Ecto neural progenitor cell (in vitro differentiated cells): ENCODE measurements at places on chromosomes 11 and 22.
A peak's percentile ranks its signal among the peaks of the same experiment; 100 is the strongest.

DNA sequence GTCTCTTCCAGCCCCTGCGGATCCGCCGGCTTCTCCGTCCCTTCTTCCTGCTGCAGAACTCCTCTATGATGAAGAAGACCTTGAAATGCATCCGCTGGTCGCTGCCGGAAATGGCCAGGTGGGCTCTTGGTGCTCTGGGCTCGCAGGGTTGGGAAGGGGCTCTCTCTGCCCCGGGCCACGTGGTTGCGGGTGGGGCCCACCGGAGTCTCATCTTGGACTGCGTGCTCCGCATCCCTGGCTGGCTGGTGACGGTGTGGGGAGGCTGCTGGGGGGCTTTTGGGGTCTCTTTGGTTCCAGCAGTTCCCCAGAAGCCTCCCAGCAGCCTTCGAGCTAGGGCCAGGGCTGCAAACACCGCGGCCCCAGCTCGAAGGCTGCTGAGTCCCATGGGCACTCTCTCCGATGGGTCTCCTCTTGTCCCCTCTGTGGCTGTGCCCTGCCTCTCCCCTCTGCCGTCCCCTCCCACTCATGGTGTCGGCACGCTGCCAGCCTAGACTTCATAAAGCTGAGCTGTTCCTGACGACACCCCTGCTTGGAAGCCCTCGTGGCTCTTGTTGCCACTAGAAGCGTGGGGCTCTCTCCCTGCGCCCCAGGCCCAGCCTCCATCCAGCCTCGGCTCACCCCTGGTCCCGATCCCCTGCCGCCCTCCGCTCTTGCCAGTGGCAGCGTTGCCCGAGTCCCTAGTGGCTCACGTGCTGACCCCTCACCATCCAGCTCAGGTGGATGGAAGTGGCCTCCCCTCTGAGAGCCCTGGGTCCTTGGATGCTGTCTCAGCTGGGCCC, 14.3 kb downstream of the TPCN2 start:
- DNase-seq, result no peak

GRCh38 chr11:119810478-119811232, 81.7 kb upstream of the NECTIN1 start:
- DNase-seq, result no peak

GRCh38 chr22:40183029-40183581, 5.4 kb downstream of the TNRC6B start:
- no peak for DNase-seq

- no peak for DNase-seq
Observed at GRCh38 chr11:87213444-87213843, 175.7 kb downstream of the TMEM135 start.

DNA sequence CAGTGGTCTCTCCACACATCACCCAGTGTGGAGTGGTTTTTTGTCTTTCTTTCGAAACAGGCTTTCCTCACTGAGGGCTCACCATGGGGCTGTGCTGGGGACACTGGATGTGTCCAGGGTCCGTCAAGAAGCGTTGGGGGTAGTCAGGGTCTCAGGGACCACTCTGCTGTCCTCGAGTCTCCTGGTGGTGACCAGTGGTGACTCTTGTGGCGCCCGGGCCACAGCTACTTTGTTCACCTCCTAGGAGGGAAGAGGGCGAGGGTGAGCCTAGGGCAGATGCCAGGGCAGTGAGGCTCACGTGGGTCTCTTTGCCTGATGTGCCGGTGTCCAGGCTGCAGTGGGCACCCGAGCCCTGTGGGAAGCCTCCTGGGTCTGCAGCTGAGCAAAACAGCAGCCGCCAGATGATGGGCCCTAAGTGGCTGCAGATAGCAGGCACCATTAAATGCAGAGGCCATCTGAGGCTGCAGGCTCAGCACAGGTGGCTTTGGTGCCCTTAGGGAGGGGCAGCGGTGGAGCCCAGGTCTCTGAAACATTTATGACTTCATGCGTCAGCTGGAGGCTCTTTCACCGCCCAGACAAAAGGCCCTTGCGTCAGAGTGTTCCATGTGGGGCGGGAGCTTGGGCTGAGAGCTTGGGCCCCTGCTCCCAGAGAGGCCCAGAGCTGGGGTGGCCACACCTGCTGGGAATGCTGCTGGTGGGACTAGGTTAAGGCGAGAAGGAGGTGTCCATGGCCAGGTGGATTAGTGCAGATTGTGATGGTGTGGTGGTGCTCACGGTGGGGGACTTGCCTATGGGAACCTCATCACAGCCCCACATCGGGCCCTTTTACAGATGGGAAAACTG, 29.5 kb downstream of the KCNQ1 start:
- DNase-seq, result no peak

DNA sequence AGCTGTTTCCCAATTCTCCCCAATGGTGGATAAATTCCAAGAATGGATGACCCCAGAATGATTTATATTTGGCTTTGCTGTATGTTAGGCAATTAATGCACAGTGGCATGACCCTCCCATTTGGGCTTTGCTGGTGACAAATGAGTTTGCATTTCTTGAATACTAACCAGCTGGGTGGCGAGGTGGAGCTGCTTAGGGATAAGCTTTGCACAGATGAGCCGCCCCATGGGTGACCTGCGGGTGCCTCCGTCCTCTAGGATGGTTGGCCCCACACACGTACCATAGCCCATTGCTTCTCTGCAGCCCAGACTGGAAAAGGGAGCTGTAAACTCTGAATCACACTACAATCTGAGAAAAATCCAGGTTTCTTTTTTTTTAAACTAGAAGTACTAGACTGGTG, 94.6 kb downstream of the NTM start:
- no peak for DNase-seq

DNA sequence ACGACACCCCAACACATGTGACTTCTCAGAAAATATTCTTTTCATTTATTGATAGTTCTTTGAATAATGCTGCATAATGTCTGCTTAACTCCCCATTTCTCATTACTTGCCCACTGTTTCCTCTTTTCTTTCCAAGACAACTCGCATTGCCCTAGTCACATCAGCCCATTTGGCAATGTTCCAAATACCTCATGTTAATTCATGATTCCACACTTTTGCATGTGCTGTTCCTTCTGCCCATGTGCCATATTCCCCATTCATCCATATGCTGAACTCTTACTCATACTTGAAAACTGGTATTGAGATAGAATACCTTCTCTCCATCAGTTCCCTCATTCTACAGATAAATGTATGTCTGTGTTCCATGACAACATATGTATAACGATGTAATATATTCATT, 993.7 kb downstream of the OPCML start:
- no peak for DNase-seq

DNA sequence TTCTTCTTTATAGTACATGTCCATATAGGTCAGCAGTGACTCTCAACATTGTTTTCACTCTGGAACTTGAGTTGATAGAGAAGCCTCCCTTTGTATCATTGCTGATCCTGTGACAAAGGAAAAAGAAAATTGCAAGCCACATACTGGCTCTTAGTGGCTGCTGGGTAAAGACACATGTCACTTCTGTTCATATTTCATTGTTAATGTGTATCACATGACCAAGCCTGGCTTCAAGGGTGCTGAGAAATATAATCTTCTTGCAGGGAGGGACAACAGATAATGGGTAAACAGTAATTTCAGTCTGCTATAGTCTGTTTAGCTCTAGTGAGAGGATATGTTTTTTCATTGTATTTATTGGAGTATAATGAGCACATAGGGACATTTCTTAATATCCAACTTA, 173.3 kb downstream of the PGR start:
- DNase-seq, result no peak

- DNase-seq, result no peak
Observed at GRCh38 chr11:24653901-24654300, 157.0 kb downstream of the LUZP2 start.

GRCh38 chr22:49011769-49012648, 815.7 kb downstream of the BRD1 start:
- peak; percentile 45 for DNase-seq

- DNase-seq, result no peak
Observed at GRCh38 chr11:68546555-68546954, 86.0 kb downstream of the PPP6R3 start.

- peak; percentile 93 for DNase-seq
Observed at GRCh38 chr22:29306835-29307595, 565 bp downstream of the GAS2L1 start.

DNA sequence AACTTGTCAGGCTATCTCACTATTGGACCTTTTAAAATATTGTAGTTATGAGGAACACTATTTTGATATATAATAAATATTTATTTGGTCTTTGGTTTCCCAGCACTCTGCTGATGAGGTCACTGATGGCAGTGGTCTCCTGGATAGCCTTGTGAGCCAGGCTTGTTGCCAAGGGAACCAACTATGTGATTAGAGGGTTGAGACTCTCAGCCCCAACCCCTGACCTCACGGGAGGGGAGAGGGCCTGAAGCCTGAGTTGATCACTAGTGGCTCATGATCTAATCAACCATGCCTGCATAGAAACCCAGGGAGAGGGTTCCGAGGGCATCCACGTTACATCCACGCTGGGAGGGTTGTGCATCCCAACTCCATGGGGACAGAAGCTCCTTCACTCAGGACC, 10.8 kb downstream of the PANX1 start:
- DNase-seq, result peak; percentile 77

DNA sequence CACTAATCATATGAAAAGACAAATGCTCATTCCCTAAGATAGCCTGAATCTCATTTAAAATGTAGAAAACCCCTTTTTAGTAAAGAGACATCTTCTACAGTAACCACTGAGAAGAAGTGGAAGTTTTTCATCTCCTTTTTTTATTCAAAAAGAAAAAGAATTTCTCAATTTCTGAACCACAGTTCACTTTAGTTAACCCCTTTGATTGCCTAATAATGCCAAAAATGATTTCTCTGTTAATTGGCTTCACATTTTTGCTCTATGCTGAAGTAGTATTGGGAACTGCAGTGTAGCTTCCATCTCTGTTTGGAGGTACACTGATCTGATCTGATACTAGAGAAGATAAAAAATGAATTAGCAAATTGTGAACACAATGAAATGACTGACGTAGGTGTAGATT, 58.3 kb downstream of the CD44 start:
- no peak for DNase-seq

DNA sequence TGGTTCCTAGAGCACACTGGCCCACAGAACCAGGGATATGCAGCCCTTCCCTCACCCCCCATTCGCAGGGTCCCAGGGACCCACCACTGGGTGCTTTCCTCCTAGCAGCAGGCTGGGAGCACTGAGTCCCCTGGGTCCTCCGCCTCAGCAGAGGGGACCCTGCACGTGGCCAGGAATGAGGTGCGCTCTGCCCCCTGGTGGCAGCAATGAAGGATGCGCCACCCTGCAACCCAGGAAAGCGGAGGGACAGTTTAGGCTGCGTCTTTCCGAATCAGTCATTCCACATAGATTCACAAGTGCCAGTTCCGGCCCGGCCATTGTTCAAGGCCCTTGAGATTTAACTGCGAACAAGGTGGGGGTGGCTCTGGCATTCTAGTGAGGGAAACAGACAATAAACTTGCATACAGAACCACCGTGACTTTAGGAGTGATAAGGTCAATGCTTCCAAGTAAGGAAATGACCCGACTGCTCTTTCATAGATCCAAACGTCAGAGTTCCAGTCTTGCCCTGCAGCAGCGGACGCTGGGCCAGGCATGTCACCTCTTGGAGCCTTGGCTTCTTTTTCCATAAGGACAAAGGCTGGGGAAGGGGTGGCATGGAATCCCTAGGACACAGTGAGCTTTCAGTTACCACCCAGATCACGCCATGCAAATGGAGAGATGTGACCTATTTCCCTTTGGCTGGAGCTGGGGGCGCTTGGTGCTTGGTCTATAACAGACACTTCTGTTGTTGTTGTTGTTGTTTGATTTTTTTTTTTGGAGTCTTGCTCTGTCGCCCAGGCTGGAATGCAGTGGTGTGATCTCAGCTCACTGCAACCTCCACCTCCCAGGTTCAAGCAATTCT, 7.7 kb downstream of the RIN1 start:
- DNase-seq, result peak; percentile 90

DNA sequence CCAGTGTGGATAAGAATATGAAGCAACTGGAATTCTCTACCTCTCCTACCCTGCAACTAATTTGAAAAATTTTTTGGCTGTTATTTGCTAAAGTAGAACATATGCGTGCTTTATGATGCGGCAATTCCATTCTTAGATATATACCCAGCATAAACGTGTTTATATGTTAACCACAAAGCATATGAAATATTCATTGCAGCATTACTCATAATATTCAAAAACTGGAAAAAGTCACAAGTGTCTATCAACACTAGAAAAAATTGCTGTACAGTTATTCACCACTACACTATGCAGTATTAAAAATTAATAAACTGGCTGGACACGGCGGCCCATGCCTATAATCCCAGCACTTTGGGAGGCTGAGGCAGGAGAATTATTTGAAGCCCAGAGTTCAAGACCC, 226.4 kb downstream of the LUZP2 start:
- DNase-seq, result no peak

DNA sequence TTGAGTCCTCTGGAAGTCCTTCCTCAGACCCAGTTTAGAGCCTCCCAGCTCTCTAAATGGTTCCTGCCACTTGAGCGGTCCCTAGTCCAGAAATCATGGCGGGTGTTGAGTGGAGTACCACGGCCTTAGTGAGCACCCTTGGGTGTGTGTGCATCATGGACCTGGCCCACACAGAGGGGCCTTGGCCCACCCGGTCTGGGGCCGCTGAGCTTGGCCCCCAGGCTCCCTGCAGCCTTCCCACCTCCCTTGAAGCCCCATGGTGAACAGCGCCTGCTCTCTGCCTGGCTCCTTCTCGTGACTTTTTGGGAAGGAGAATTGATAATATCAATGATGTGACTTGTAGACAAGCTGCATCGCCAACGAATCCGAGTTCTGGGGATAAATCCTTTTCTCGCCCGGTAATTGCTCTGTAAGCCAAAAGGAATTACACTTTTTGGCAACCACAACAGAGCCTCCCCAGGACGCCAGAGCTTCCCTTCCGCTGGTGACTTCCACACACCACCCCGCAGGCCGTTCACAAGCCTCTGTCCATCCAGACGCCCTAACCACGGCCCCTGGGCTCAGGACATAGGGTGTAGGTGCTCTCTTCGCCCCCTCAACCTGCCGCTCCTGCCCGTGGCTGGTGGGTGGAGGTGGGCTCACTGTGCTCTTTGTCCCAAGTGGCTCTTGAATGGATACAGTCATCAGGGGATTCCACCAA, 93.8 kb downstream of the NECTIN1 start:
- no peak for DNase-seq

DNA sequence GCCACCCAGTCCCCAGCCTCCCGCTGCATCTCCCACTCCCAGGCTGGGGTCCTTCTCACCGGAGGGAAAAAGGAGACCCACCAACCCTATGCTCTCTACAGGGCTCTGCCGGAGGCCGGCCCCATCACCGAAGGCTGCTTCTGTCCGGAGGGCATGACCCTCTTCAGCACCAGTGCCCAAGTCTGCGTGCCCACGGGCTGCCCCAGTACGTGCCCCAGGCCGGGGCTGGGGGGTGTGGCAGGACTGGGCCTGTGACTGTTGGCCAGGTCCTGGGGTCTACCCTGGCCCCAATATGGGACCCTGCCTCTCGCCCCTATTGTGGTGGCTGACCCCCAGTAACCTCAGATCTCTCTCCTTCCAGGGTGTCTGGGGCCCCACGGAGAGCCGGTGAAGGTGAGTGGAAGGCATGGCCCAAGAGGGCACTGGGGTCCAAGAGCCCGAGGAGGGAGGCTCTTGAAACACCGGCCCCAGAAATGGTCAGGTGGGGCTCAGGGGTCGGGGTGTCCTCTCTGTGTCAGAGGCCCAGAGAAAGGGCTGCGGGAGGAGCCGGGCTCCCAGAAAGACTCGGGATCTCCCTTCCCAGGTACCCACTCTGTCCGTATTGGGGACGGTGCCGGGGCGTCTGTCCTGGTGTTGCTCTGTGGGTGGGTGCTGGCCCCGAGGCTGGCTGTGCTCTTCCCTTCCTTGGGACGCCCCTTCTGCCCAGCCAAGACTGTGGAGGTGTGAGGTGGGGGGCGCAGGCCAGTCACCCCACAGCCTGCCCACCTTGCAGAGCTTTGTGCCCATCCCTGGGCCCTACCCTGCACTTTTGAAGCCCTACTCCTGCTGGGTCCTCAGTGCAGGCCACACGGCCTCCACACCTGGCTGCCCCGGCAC, 26.1 kb upstream of the MUC5B start:
- DNase-seq, result peak; percentile 42

GRCh38 chr11:112525844-112526590, 265.4 kb upstream of the PLET1 start:
- DNase-seq, result peak; percentile 29
